Adipocyte (in vitro differentiated cells): ENCODE measurements at places on chromosomes 1 and 21.

DNA sequence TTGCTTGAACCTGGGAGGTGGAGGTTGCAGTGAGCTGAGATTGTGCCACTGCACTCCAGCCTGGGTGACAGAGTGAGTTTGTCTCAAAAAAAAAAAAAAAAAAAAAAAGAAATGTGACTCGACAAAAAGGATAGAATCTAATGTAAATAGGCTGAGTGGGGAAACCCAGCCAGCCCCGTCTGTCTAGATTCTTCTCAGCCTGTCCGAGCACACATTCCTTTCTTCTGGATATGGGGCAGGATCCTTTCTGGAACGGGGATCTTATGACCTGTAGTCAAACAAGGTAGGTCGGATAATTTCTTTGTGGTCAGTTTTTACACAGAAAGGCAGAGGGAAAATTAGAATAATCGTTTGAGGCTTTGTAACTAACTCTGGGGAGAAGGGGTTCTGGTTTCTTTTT is 74.1 kb downstream of the C21orf91 start:
- DNase-seq, result no peak

- no peak for DNase-seq
Measured at GRCh38 chr1:93566227-93566626, 115.4 kb downstream of the BCAR3 start.

DNA sequence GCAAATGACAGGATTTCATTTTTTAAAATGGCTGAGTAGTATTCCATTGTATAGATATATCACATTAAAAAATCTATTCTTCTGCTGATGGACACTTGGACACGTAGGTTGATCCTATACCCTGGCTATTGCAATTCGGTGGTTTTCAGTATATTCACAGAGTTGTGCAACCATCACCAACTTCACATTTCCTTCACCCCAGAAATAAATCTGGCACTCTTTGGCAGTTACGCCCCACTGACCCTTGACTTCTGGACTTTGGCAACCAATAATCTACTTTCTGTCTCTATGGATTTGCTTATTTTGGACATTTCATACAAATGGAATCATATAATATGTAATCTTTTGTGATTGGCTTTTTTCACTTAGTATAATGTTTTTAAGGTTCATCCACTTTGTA is 35.9 kb downstream of the MAP3K7CL start:
- no peak for DNase-seq

- peak; percentile 76 for DNase-seq
Measured at GRCh38 chr1:24384251-24385090, 29.1 kb downstream of the STPG1 start.

GRCh38 chr1:20771780-20772179 is 15.3 kb downstream of the HP1BP3 start:
- no peak for DNase-seq

DNA sequence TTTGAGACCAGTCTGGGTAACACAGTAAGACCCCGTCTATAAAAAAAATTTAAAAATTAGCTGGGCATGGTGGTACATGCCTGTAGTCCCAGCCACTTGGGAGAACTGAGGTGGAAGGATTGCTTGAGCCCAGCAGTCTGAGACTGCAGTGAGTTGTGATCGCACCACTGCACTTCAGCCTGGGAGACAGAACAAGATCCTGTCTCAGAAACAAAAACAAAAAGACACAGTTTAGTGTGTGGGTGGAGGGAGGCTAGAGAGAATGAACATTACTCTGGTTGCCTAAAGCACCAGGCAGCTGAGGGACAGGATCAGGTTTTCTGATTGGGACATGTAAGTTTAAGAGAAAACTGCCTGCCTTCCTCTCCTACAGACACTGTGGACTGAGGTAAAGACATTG is 42.3 kb downstream of the VAMP4 start:
- peak; percentile 6 for DNase-seq

GRCh38 chr1:150778409-150778808 is 12.8 kb upstream of the CTSS start:
- DNase-seq, result no peak

GRCh38 chr1:16348414-16349182 is 3.7 kb downstream of the FBXO42 start:
- DNase-seq, result peak; percentile 91

GRCh38 chr1:160112357-160112756 is 3.2 kb upstream of the ATP1A2 start:
- DNase-seq, result no peak

DNA sequence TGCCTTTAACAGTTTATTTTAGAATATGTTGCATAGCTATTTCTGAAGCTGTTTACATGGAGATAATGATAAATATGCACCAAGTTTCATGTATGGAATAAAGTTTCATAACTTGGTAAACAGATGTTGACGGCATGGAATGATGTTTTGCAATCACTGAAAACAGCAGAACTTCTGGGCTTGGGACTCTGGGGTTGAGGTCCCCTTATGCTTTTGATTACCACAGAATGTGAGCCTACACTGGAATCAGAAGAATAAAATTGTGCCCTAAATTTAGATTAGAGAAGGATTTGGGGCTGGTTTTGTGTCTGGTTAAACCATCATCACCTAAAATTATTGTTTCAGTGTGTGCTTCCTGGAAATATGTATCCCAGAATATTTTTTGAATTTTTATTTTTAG is 11.1 kb downstream of the KRTAP24-1 start:
- DNase-seq, result peak; percentile 9

DNA sequence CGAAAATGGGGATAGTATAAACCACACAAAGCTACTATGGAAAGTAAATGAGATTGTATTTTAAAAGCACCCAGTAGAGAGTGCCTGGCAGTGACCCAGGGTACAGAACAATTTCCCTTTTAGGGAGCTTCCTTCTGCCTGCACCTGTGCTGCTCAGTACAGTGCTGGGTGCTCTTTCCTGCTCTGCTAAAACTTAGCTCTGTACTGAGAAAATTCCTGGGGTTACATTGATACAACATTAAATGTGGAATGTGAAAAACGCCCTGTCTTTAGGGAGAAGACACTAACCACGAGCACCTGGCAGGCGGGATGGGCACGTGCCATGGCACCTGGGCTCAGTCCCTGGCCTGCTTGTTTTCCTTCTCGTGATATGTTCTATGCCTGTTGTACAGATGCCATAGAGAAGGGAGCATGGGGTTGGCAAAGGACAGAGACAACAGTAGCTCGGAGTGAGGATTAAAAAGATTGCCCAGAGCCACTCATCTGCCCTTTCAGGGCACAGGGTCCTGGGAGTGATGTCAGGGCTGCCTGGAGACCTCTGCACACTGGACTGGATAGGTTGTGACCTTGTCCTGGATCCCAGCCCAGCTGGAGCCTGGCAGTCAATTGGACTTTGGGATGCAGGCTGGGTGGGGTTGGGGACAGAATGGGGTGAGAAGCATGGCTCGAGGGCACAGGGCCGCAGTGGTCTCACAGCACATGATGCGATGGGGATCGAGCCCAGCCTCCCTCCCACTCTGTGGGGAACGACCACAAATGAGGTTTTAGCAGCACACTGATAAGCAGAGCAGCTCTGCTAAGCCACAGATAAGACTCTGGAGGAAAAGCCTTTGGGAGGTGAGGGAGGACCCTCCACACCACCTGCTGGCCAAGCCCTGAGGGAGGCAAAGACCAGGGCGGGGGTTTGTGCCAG is 4.2 kb downstream of the SPATA46 start:
- no peak for DNase-seq

DNA sequence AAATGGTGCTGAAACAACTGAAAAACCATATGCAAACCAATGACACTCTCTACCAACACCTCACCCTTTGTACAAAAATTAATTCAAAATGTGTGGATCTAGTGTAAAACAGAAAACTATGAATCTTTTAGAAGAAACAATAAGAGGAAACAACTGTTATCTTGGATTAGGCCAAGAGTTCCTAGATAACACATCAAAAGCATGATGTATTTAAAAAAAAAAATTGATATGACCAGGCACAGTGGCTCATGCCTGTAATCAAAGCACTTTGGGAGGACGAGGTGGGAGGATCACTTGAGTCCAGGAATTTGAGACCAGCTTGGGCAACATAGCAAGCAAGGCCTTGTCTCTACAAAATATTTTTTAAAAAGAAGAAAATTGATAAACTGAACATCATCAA is 79.0 kb downstream of the EIF4G3 start:
- DNase-seq, result no peak

DNA sequence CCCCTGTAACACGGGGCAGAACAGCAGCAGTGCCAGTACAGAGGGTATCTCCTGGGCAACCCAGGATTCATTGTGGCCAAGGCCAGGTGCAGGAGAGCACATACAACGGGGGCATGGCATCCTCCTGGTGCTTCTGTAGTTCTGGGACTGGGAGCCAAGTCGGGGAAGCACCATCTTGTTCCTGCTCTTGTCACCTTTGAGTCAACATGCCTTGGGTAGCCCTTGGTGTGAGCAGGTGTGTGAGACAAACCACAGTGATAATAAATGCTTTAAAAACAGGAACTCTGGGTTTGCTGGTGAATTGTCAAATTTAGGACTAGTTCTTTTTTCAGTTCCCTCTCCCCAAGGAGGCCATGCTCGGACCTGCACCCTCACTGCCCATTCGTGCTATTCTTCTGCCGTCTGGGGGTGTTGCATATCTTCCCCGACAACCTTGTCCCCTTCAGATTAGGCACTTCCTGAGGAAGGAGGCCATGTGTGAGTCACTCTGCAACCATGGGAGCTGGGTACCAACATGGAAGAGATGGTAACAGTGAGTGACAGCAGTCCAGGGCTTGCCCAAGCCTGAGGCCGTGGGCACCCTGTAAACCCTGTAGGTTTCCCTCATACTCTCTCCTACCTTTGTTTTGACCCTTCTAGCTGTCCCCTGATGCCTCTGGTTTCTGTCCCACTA is 150.2 kb downstream of the GRIK3 start:
- DNase-seq, result no peak

GRCh38 chr1:172239901-172240300 is 180.6 kb upstream of the C1orf105 start:
- DNase-seq, result no peak

GRCh38 chr21:28480470-28480869 is 512.2 kb downstream of the LTN1 start:
- no peak for DNase-seq

DNA sequence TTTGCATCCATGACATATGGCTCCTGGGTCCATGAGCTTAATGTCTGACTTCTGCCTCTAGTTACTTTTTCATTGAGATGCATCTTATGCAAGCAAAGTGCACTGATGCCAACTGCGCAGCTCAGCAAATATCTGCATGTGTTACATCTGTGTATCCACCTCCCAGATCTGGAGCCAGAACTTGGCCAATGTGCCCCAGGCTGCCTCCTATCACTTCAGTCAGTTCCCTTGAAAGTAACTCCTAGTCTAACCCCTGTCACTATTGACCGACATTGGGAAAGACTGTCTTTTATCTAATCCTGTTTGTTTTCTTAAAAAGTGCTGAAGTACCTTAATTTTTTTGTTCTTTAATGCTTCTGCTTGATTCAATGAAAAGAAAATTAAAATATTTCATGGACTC is 19.3 kb upstream of the UBL4B start:
- DNase-seq, result no peak

- DNase-seq, result peak; percentile 29
Measured at GRCh38 chr1:25253911-25254310, 6.7 kb upstream of the RSRP1 start.

DNA sequence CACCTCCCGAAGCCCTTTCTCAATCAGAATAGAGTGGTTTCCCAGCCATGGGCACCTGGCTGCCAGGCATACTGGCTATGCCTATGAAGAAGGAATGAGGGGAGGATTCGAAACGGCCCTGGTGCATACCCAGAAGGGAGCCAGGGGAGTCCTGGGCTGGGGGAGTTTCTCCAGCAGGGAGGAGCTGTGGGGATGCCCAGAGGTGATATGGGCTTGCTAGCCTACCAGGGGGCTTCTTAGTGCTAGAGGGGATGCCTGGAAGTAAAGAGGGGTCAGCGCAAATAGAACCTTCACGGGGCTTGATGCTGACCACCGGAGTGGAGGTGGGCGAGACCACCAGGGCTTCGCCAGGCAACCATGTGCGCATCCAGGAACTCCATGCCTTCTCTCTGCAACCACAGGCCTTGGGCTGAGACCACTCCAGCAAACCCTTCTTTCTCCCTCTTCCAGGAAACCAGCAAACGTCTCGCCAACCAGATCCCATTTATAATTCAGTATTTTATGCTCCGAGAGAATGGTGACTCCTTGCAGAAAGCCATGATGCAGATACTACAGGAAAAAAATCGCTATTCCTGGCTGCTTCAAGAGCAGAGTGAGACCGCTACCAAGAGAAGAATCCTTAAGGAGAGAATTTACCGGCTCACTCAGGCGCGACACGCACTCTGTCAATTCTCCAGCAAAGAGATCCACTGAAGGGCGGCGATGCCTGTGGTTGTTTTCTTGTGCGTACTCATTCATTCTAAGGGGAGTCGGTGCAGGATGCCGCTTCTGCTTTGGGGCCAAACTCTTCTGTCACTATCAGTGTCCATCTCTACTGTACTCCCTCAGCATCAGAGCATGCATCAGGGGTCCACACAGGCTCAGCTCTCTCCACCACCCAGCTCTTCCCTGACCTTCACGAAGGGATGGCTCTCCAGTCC is 18.2 kb upstream of the MX1 start:
- DNase-seq, result no peak

DNA sequence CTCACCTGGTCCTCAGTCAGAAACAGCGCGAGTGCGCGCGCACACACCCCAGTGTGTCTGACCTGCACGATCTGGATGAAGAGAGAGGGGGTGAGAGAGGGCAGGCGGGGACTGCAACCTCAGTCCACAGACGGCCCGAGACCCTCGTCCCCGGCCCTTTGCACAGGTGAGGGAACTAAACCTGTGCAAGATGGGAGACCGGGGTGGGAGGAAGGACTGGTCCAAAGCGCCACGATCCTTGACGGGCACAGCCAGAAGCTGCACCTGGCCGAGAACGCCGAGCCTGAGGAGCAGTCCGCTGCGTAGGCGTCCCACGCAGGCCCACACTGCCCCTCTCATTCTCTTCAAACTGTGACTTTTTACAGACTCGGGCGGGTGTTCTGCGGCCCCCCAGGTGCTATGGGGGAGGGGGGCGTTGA is 519 bp upstream of the IQCC start:
- no peak for DNase-seq

DNA sequence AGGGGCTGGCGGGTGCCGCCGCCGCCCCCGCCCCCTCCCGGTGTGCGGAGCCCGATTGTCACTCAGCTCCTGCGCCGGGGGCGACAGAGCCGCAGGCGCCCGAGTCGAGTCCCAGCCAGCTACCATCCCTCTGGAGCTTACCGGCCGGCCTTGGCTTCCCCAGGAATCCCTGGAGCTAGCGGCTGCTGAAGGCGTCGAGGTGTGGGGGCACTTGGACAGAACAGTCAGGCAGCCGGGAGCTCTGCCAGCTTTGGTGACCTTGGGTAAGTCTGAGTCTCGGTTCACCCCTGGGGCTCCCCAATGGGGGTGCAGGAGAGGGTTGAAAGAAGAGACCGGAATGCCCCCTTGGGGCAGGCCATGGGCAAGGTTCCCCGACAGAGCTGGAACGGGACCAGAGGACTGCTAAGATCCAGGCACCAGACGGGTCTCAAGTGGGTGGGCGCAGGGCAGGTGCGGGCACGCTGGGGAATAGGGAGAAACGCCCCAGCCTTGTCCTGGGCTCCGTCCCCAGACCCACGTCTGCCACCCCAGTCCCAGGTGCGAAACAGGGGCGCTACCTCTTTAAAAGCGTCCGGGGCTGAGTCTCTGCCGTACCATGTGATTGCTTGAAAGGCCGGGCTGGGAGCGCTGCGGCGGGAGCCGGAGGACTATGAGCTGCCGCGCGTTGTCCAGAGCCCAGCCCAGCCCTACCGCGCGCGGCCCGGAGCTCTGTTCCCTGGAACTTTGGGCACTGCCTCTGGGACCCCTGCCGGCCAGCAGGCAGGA is at the start of gene ADORA1:
ADORA1 (plus strand) TSS at position 61 of the 765 bp plus-strand sequence. CDS start 1,116 bp downstream, outside the sequence.
- peak; percentile 77 for DNase-seq

- DNase-seq, result peak; percentile 77
Measured at GRCh38 chr1:240242601-240243144, 151.0 kb downstream of the FMN2 start.
